ENCODE measurements at places on chromosomes 5 and 9.

GRCh38 chr5:158212917-158213316, 354.0 kb upstream of the CLINT1 start:
- no peak for DNase-seq

DNA sequence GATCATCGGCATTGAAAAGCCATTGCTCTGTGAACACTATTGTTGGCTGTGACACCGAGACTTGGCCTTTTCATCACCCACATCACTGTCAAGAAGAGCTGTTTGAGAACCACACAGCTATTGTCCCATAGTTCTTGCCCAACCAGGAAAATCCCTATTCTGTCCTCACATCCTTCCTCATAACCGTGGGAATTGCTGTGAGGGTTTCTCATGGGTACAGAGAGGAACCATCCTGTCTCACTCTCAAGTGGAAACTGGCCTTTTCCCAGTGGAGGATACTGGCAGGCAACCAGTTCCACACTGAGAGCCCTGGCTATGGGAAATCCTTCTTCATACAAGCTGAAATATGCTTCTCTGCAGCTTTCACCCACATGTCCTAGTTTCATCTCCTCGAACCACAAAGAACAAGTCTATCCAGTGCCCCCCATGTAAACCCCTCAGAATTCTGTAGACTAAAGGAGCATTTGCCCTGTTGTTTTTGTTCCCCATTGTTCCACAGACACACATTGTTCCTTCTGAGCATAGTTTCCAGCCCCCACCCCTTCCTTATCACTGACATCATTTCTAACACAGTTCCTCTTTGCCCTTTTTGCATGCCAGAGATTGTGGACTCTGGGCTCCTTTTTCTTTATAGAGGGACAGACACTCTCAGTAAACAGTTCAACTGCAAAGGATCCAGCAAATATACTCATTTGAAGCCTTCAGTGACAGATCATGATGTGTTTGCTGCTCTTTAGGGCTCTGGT, 57.8 kb upstream of the C5orf46 start:
- DNase-seq, result no peak

- no peak for DNase-seq
Measured at GRCh38 chr9:7510199-7510598, 289.4 kb downstream of the DMAC1 start.

- DNase-seq, result no peak
Measured at GRCh38 chr5:97065475-97065874, 76.9 kb downstream of the LIX1 start.

GRCh38 chr5:88882276-88883038, 527 bp downstream of the MEF2C start:
- DNase-seq, result no peak

- DNase-seq, result no peak
Measured at GRCh38 chr9:74691058-74691457, 193.9 kb downstream of the RORB start.

- no peak for DNase-seq
Measured at GRCh38 chr5:34500236-34500847, 155.8 kb upstream of the RAI14 start.

- no peak for DNase-seq
Measured at GRCh38 chr9:95090023-95090791, 227.3 kb downstream of the FANCC start.

- DNase-seq, result no peak
Measured at GRCh38 chr9:85216601-85217000, 525.2 kb downstream of the AGTPBP1 start.

- peak; percentile 38 for DNase-seq
Measured at GRCh38 chr9:136546697-136547501, 1.1 kb upstream of the NOTCH1 start.

Data from T-helper 17 cell (primary cell).